ENCODE measurements at places on chromosomes 5 and 9. TPM values are rescaled to one million over a fixed set of nuclear protein-coding genes. Genes with fewer than 3 reads are reported as not detected.
A peak's percentile ranks its signal among the peaks of the same experiment; 100 is the strongest.

- no peak for DNase-seq
Measured at GRCh38 chr5:110588286-110588980, 138.0 kb downstream of the TMEM232 start.

MARVELD2 gene
- 1.5 TPM for polyA plus RNA-seq

GRCh38 chr9:33172256-33173238, 5.4 kb upstream of the B4GALT1 start:
- no peak for DNase-seq

GRCh38 chr9:95605816-95606488, 89.2 kb upstream of the PTCH1 start:
- DNase-seq: no peak

CRHBP gene
- not detected for polyA plus RNA-seq

LTC4S gene
- polyA plus RNA-seq: 4.2 TPM

TLE4 gene
- polyA plus RNA-seq: 45.7 TPM

DNA sequence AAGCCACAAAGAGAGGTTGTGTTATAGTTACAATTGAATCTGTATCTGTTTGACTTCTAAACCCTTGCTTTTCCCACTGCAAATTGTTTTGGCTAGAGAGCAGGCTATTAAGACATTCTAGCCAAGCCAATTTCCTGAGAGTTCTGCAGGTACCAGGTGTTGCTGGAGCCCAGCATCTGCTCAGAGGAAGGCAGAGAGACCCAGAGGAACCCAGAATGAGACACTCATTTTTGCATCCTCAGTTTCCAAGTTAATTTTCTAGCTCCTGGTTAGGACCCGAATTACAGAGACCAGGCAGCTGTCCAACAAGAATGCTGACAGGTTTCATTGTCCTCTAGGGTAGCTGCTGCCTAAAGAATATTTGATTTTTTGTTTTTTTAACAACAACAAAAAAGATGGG, 266.2 kb downstream of the TRIM32 start:
- DNase-seq: no peak

DNA sequence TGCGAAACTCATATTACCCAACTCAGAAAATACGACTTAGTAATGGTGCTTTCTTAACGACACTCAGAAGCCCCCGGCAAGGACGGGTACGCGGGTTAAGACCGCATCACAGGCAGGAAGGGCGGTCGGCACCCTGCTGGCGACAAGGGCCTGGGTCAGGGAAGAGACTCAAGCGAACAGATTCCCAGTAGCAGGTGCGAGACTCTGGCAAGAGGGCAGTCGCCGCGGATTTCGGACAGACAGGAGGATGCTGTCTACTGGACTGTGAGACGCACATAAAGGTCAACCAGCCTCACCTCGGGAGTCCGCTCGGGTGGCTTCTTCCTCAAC, 398 bp downstream of the RAPGEF6 start:
- no peak for DNase-seq

- no peak for DNase-seq
Measured at GRCh38 chr9:124137009-124137943, 120.5 kb upstream of the NEK6 start.

ORM2 gene
- not detected for polyA plus RNA-seq

GRCh38 chr5:134511796-134512660, 13.4 kb upstream of the JADE2 start:
- no peak for DNase-seq

- DNase-seq: no peak
Measured at GRCh38 chr5:40389591-40389990, 290.1 kb upstream of the PTGER4 start.

GRCh38 chr9:87494970-87495471, 2.6 kb upstream of the DAPK1 start:
- no peak for DNase-seq

OTP gene
- polyA plus RNA-seq: not detected

DNA sequence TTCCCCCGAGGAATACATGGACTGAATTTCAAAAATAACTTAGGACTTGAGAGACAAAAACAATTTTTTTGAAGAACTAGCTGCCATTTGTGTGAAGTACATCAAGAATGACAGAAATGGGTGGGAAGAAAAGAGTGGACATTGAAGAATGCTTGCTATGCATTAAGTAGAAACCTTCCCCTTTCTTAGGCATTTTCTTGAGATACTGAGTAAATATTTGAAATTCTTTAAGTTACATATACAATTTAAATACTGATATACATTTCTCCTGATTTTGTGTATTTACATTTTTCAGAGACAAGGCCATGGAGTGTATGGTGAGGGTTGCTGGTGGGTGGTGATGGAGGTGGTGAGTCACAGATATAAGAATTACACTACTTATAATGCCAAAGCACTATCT, 319.3 kb upstream of the ADAMTSL1 start:
- no peak for DNase-seq

DNA sequence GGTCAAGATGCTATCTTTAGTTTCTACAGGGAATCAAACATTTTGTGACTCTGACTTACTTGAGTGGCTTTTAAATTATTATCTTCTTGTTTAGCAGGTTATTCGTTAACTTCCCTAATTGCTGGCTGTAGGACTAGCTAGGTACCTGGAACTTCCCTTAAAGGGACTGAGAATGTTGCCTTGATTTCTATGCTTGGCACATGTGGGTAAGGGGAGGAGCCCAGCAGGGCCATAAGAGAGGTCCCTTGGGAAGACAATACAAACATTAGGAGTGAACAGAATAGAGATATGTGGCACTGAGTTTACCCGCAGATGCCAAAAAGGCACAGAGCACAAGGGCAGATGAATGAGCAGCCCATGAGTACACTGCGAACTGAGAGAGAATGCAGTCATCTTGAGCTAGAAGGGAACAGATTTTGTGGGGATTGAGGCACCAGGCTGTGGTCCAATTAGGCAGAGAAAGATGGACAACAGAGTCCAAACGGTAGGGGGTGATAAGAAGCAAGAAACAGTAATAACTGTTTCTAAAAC, 9.8 kb downstream of the CKMT2 start:
- DNase-seq: no peak

PCDHGB5 gene
- 0.39 TPM for polyA plus RNA-seq

GRCh38 chr5:172052450-172053236, 46.2 kb upstream of the FBXW11 start:
- no peak for DNase-seq

- DNase-seq: no peak
Measured at GRCh38 chr9:115109486-115109885, 8.5 kb downstream of the TNC start.

GRCh38 chr5:101728933-101729332, 567.2 kb downstream of the SLCO4C1 start:
- no peak for DNase-seq

- peak; percentile 48 for DNase-seq
Measured at GRCh38 chr5:373710-374602, 52.4 kb downstream of the AHRR start.

GRHPR gene
- 69.2 TPM for polyA plus RNA-seq

ANKRD20A1 gene
- not detected for polyA plus RNA-seq

QRFP gene
- polyA plus RNA-seq: not detected

PCDHAC1 gene
- not detected for polyA plus RNA-seq

GRCh38 chr9:71692337-71692736, 76.0 kb downstream of the CEMIP2 start:
- DNase-seq: no peak

GRCh38 chr9:107810461-107810961, 320.9 kb upstream of the KLF4 start:
- DNase-seq: no peak

SAXO1 gene
- 0.34 TPM for polyA plus RNA-seq

- no peak for DNase-seq
Measured at GRCh38 chr5:123720955-123721354, 209.0 kb downstream of the CSNK1G3 start.

DNA sequence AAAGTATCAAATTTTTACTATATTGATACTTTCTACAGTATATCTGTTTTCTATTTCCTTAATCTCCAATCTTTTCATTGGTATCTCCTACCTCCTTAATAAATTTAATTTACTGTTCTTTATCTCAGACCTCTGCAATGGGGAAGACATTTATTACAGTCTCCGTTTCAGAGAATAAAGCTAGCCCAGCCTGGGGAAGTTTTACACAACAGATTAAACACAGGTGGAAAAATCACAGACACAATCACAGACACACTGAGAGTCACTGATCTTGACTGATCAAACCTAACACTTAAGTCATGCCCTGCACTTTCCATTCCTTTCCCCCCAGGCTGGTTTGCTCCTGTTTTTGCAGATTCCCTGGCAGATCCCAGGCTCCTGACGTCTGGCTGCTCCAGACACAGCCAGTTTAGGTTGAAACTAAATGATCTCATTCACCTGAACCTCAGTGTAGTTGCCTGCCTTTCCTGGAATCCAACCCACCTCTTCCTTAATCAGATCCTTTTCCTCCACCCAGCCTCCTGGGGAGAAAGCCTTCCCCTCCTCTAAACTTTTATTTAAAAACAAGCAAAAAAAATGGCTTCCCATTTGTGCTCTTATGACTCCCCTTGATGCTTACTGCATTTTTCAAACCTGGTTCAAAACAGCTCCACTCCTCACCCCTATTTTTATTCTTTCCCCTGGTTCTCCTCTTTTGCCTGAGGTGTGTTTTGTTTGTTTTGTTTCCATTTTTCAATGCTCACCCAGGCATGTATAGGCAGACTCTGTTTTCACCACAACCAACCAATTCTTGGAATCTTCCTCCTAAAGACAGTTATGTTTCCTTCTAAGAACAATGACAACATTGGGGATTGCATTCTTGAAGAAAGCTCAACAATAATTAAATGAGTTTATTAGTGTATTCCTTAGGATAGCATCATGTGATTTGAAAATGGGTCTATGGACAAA, 29.5 kb upstream of the OSMR start:
- DNase-seq: no peak

- no peak for DNase-seq
Measured at GRCh38 chr9:74771262-74771585, 116.5 kb downstream of the TRPM6 start.

GRCh38 chr9:115507148-115507547, 389.2 kb upstream of the TNC start:
- DNase-seq: no peak

FOXD4L4 gene
- polyA plus RNA-seq: not detected

DNA sequence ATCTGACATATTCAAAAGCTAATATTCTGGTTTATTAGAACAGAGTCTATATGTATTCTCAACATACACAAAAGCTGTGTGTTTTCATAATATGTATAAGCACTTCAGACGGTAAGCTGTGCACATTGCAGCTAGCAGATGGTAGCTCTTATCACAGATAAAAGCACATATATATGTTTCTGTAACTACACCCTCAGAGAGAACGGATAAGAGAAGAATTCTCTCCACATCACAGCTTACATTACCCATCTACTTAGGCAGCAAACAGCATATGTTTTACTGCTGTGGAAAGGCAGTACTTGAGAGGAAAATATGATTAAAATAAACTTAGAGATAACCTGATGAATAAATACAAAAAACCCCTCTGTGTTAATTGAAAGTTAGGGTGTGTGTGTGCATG, 450.9 kb upstream of the ZNF608 start:
- no peak for DNase-seq

STK32A gene
- polyA plus RNA-seq: not detected

CDC25C gene
- polyA plus RNA-seq: not detected

DNA sequence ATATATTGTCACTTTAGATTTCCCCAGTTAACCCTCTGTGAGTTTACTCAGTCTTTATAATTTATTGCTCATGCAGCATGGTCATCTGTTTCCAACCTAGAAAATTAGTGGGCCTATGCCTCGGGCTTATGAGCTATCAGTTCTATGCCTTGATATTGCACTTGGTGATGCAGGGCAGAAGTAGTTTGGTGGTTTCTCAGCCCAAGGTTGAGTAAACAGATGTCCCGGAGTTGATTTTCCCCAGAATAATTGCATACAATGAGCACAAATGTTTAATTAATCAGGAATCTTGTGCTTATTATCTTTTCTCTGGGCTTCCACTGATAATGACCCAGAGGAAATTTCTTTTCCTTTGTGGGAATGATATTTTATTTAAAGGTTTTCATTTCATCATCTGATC, 474.0 kb downstream of the CCDC171 start:
- no peak for DNase-seq

- DNase-seq: no peak
Measured at GRCh38 chr5:154972476-154973080, 31.7 kb downstream of the MRPL22 start.

DNA sequence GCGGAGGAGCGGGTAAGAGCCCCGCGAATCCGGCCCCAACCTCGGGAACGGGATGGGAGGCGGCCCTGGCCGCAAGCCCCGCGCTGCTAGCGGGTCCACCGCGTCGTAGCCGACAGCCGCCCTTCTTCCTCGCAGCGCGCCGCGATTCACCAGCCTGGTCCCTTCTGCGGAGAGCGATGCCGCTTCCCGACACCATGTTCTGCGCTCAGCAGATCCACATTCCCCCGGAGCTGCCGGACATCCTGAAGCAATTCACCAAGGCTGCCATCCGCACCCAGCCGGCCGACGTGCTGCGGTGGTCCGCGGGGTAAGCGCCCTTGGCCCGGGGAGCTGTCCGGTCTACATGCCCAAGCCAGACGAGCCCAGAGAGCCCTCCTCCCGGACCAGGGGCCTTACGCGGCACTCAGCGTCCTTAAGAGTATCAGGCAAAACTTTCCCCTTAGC, 335 bp downstream of the ROPN1L start:
- DNase-seq: no peak

DNA sequence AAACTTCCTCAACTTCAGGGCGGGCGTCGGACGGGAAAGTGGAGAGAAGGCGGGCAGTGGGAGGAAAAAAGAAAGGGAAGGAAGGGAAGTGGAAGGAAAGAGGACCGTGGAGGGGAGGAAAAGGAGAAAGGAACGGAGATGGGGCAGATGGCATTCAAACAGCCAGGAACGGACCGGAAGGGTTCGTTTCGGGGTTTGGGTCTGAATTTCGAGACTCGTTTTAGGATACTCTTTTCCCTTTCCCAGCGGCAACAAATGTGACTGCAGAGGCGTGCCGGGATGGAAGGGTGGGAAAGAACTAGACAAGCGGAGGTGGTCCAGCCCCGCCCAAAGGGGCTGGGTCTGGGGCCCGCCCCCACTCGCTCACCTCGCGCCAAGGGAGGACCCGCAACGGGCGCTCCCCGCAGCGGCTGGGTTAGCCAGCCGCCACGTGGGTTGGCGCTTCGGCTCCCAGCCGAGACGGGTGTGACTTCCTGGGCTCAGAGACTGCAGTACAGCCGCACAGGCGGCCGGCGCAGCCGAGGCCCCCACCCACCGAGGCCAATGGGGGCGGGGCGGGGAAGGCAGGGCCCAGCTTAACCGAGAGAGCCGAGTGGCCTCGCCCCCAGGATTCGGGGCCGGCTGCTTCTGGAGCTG, 2.7 kb downstream of the VCAN start:
- peak; percentile 19 for DNase-seq

DNA sequence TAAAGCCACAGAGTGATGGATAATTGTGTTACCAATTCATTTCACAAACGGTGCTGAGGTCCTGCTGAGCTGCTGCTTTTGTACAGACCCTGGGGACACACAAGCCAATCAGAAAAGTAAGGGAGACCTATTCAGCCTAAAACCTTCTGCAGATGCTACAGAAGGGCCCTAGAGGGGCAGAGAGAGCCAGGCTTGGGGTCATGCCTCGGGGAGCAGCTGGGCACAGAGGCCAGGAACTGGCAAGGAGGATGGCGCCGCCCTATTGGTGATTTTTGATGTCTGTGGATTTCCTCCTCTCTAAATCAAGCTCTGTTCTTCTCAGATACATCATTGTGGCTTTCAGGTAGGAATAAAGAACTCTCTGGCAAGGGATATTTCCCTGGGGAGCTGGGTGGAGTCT, 181.9 kb downstream of the ZNF462 start:
- DNase-seq: no peak

GRCh38 chr5:73229271-73229670, 56.3 kb downstream of the TMEM174 start:
- DNase-seq: no peak

- DNase-seq: peak; percentile 75
Measured at GRCh38 chr9:92790542-92791527, 26.2 kb upstream of the BICD2 start.

All from CD4-positive, alpha-beta memory T cell (primary cell).